ENCODE measurements at places on chromosomes 6 and 20.

DNA sequence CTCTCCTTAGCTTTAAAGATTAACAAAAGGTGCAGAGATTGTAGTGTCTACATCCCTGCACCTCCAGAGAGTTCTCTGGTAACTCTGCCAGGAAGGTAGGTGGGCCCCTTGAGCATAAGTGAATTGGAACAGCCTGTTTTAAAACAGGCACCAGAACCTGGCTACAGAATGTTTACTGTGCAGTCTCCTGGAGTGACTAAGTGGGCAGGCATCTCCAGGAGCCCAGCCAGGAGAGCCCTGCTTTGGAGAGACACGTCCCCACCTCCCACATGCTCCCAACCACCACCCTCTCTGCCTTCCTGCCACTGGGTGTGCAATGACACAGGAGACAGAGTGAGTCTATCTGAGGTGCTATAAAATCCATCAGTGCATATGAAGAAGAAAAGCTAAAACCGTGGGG, 110.3 kb upstream of the EYA4 start:
- no peak for DNase-seq

DNA sequence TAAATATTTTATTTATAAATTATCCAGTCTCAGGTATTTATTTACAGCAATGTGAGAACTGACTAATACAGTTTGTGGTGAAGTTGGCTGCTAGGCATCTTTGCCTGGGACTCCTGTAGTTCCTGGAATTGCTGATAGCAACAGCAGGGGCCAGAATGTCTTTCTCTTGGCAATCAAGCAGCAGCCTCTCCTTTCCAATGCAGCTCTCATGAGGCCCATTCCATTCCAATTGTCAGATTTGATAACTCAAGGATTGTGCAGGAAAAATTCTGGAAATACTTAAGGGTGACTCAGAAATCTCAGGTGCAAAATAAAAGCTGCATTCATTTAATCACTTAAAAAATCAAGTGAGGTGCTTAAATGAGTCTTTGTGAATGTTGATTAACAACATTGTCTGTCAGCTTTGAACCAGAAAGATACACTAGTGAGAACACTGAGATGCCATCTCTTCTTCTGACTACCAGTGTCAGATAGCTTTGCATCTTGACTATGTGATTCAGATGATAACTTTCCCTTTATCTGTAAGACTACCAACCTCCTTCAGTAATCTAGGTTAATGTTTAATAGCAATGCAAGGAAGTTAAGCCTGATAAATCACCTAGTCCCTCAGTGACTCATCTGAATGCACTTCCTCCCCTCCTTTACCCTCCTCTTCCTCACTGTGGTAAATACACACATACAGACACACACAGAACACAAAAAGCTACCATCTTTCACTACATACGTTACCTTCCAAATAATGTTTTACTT, 32.1 kb upstream of the COL21A1 start:
- no peak for DNase-seq

GRCh38 chr6:37242429-37243052, 15.0 kb upstream of the TBC1D22B start:
- DNase-seq = no peak

- no peak for DNase-seq
These were observed 16.8 kb downstream of the TRIM15 start for GRCh38 chr6:30180145-30180544.

DNA sequence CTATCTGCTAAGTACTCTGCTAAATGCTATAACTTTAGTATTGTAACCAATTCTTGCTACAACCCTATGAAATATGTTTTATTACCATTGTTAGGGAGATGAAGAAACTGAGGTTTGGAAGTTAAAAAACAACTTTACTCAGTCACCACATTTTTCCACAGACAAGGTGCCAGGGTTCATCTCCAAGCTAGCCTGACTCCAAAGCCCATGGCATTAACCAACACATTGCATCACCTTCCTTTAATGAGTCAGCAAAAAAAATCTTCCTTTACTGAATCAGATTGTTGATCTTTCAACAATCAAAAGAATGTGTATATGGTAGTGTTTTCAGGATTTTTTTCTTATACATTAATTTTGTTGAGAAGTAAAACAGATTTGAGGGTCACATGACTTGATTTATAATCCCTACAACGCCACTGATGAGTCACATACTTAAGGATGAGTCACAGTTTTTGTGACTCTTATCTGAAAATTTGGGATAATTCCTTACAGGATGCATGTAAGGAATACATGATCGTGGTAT, 41.5 kb downstream of the MAN1A1 start:
- DNase-seq = no peak
